ENCODE measurements at places on chromosomes 6 and 20.

DNA sequence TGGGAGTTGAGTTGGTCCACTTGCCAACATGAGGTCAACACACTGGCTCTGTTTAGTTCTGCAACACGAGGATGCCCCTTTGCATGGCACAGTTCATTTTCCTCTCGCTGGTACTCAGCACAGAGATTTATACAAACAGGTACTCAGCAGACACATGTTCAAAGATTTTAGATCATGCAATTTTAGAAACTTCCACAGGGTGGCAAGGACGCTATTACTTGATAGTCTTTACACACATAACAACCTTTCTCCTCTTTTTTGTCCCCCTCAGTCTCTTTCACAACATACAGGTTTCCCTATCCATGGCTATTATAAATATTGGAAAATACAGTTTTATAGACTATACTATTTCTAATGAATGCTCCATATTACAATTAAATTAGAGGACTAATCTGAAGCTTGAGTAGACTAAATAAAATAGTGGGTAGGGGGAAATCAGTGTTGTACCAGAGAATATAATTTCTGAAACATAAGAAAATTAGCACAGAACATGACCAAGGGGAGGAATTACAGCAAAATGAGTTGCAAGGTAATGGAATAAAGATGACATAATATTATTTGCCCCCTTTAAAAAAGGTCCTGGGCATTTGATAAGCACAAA lies 331.8 kb upstream of the BTBD3 start:
- no peak for DNase-seq

DNA sequence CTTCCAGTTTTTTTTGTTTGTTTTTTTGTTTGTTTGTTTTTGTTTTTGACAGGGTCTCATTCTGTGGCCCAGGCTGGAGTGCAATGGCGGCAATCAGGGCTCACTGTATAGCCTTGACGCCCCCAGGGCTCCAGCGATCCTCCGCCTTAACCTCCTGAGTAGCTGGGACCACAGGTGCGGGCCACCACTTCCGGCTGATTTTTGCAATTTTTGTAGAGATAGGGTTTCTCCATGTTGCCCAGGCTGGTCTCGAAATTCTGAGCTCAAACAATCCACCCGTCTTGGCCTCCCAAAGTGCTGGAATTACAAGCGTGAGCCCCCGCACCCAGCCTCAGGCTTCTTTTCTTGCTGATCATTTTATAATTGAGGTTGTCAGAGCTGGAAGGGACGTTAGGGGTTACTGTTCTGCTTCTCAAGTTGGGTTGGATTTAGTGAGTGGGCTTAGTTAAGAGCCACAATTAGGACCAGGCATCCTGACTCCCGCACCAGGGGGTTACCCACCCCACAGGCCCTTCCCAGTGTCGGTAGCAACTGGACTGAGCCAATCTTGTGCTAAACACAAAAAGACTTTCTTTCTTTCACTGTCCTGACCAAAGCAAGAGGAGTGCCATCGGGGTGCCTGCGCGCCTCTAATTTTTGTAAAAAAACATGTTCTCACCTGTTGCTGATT lies 13.1 kb upstream of the ZSCAN9 start:
- DNase-seq, result peak; percentile 15

- no peak for DNase-seq
These were observed 657.6 kb downstream of the PRKN start for GRCh38 chr6:162069995-162070394.

DNA sequence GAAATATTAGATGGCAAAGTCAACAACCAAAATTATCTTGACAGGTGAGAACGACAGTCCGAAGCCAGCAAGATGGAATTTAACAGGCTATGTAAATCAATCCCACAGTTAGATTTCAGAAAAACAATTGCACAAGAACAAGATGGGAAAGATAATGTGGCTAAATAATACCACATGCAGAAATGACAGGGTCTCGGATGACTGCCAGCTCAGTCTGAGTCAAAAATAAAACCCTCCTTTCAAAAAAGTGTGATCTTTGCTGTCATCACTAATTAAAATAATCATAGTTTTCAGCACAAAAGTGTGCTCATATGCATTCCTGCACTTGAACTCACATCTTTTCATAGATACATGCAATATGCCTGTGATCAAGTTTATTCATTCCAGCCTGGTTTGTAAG lies 25.9 kb downstream of the FOXQ1 start:
- no peak for DNase-seq

DNA sequence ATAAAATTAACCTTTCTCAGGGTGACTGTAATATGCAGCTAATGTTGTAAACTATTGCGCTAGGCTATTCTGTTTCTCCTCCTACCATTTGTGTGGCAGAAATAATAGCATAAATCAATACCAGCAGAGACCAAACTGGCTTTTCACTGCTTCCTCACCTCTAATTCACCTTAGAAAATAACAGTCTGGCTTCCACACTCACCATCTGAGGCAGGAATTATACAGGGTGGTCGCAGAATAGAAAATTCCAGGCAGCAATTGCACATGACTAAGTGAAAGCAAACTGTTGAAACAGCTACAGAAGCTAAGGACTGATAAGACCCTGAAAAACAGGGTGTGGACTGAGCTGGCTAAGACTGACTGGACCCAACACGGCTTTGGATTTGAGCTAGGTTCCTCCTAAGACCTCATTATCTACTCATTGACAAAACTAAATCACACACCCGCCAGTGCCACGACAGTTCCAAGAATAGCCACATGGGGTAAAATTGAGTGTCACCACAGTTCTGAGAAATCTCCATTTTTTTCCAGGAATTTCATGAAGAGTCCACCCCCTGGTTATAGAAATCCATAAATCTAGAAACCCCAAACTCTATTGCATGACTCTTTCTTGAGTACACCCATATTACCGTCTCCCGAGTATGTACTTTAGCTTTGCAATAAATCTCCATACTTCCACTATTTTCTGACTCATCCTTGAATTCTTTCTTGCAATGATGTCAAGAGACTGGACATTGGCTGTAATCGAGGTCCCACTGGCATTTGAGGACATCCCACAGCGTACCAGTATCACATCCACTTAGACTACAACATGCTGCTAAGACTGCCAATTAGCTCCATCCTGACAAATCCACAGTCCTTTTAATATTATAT lies 60.9 kb upstream of the KCNQ5 start:
- no peak for DNase-seq

DNA sequence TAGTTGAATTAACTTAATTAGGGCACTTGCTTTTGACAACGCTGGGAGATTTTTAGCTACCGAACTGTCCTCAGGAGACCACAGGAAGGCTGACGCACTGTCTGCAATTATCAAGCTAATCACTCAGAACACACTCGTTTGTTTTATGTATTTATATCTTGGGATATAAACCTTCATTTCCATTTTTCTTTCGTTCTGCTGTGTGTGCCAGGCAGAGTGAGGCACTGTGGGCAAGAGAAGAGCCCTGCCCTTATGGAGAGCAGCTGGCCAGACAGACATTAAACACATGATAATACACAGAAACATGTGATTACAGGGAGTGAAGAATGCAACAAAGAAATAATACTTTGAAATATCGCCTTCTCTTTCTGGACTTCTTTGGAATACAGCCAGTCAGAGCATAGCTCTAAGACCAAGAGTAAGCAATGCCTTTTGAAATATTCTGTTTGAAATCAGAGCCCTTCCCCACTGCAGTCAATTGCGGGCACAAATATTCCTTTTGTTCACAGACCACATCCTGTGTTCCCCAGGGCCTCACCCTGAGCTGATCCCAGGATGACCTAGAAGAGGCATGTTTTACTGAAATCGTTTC lies 96.8 kb downstream of the ANKRD60 start:
- no peak for DNase-seq

GRCh38 chr6:158399040-158399700 lies 86.9 kb downstream of the TULP4 start:
- DNase-seq, result no peak

GRCh38 chr6:159808647-159809046 lies 8.6 kb downstream of the PNLDC1 start:
- no peak for DNase-seq

- DNase-seq, result peak; percentile 37
These were observed 22.7 kb upstream of the TMEM181 start for GRCh38 chr6:158536891-158537798.

- no peak for DNase-seq
These were observed 279.0 kb upstream of the ZFP64 start for GRCh38 chr20:52470561-52470960.

GRCh38 chr20:5216663-5217062 lies 89.9 kb downstream of the CDS2 start:
- no peak for DNase-seq

GRCh38 chr20:38723017-38723847 lies 1.1 kb upstream of the SLC32A1 start:
- no peak for DNase-seq

- no peak for DNase-seq
These were observed 172.6 kb upstream of the AGPAT4 start for GRCh38 chr6:161446296-161446925.

GRCh38 chr6:2542858-2543218 lies 207.9 kb downstream of the MYLK4 start:
- peak; percentile 69 for DNase-seq

DNA sequence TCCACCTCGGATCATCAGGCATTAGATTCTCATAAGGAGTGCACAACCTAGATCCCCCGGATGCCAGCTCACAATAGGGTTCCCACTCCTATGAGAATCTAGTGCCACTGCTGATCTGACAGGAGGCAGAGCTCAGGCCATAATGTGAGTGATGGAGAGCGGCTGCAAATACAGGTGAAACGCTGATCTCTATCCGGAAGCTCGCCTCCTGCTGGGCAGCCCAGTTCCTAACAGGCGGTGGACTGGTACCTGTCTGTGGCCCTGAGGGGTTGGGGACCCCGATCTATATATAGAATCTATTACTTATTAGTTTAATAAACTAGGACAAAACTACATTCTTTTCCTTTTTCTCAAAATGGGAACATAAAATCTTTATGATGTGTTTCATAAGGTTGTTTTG lies 741.9 kb downstream of the RFPL4B start:
- DNase-seq, result no peak

DNA sequence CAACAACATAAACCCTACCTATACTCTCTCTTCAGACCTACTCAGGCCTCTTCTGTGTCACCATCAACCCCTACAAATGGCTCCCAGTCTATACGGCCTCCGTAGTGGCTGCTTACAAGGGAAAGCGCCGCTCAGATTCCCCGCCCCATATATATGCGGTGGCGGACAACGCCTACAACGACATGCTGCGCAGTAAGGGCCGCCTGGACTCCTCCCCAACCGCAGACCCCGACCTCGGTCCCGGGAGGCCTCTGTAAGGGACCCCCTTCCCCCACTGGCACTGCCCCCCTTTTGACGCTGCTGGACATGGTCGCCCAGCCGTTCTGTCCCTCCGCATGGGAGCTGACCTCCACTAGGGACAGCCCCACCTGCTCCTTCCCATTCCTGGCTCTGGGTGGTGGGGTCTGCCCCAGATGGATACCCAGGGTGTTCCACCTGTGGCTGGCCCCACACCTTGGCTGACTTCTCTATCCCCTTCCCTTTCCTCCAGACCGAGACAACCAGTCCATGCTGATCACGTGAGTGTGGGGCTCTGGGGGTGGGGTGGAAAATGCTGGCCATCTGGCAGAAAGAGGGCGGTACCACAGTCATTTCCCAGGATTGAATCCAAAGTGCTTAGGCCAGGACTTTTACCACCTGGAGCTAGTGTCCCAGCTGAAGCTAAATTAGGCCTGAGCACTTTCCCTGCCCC lies 25.0 kb downstream of the MYH7B start:
- no peak for DNase-seq

- DNase-seq, result no peak
These were observed 44.6 kb downstream of the SESN1 start for GRCh38 chr6:109050012-109050411.

- no peak for DNase-seq
These were observed 60.7 kb downstream of the EZR start for GRCh38 chr6:158758451-158758860.

- no peak for DNase-seq
These were observed 13.3 kb downstream of the FRK start for GRCh38 chr6:116047173-116047933.

GRCh38 chr6:78390066-78390465 lies 477.3 kb upstream of the IRAK1BP1 start:
- no peak for DNase-seq

GRCh38 chr6:101230866-101231265 lies 162.6 kb upstream of the GRIK2 start:
- no peak for DNase-seq

DNA sequence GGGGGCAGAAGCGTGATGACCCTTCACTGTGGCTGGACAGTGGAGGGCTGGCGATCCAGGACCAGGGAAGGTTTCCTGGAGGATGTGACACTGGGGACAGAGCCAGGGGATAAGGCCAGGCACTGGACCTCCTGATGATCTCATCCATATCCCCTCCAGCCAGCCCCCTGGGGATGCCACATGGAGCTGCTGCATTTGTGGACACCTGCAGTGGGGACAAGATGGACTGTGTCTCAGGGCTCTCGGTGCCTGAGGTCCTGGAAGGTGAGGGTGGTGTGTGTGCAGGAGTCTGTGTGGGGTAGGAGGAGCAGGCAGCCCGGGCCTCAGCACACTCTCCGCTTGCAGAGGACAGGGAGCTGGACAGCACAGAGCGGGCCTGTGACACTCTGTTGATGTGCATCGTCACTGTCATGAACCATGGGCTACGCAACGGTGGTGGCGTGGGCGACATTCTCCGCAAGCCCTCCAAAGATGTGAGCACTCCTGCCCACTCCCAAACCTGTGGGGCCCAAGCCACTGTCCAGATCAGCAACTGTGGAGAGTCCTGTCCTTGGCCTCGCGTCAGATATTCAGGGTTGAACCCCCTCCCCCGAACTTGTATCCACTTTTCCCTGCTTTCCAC lies 19.9 kb downstream of the UQCC2 start:
- no peak for DNase-seq

DNA sequence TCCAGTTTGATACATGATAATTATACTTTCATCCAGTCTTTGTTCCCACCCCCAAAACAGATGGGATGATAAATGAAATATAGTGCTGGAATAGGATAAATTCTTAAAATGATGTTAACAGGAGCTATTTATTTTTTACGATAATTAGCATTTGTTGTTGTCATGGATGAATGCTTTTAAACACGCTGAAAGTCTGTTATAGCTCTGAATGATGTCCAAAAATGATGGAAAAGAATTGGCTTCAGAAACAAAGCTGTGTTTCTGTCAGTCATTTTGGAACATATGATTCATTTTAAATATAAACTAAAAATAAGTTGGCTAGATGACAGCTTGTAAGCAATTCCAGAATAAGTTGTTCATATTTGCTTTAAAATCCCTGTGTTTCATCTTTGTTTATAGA lies 237.4 kb downstream of the GRIK2 start:
- DNase-seq, result no peak

DNA sequence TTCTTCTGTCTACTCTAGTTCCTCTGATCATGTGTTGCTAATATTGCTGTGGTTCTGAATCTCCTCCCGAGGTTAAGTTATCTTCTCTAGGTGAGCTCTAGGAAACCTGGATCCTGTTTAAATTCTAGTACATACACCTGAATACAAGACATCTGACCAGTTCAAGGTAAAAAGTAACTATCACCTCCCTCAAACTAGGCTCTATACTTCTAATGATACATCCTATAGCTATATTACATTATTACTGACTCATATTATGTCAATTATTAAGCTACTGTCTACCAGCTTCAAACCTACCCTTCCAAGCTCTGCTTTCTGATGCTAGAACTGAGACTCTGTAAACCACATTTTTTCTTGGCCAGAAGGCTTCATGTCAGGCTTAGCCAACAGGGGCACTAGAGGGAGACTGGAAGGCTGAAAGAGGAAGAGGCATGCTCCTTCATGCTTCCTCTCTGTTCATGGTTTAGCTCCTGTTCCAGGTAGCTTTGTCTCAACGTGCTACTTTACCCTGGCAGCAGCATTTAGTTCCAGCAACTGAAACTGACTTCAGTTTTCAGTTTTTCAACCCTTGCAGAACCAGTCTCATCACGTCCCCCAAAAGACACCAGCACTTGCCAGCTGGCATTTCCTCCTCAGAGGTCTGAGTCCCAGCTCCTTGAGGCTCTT lies 148.4 kb upstream of the TOP1 start:
- DNase-seq, result no peak

Measured in CD4-positive, alpha-beta T cell treated with Interleukin-21 for 1 hour (primary cell).